GM12892 (cell line): ENCODE measurements at places on chromosomes 3 and 15.

DNA sequence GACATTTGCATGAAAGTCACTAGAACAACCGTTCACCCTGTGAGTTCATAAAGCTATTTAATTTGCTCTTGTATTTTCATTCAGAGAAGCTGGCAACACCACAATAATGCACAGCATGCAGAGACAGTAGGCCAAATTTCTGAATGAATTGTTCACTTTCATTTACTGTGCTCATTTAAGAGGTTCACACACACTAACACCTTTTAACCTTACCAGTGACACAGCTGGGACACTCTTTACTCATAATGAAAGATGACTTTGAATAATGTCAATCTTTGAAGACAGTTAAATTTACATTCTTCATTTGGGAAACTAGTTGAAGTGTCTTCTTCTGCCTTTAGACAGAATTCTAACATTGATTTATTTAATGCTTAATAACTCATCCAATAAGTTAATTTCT, 95.7 kb downstream of the ROBO1 start:
- DNase-seq = no peak

GRCh38 chr3:186107215-186108105, 1.4 kb downstream of the ETV5 start:
- DNase-seq = peak; percentile 53

DNA sequence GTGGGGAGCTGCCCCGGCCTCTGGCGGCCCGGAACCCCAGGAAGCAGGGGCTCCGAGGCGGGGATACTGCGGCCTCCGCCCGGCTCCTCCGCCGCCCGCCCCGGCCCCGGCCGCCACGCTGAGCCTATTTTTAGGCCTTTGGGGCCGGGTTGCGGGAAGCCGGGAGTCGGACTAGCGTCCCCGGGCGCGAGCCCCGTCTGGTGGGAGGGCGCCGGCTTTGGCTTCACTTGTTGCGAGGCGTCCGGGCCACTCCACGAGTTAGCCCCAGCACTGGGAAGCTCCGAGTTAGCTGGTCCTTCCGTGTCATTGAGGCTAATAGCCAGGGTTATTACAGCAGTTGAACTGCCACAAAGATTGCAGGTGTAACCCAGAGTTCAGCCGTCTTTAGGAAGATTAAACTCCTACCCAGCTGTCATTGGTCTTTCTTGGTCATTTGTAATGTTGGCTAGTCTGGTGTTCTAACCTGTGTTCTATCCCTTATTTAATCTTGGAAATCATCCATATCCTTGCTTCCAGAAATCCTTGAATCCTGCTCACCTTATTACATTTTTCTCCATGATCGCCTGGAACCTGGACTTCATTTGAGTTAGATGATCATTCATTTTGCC, 791 bp downstream of the GYG1 start:
- peak; percentile 13 for DNase-seq

GRCh38 chr3:65539616-65540015, 499.1 kb downstream of the MAGI1 start:
- DNase-seq = no peak

DNA sequence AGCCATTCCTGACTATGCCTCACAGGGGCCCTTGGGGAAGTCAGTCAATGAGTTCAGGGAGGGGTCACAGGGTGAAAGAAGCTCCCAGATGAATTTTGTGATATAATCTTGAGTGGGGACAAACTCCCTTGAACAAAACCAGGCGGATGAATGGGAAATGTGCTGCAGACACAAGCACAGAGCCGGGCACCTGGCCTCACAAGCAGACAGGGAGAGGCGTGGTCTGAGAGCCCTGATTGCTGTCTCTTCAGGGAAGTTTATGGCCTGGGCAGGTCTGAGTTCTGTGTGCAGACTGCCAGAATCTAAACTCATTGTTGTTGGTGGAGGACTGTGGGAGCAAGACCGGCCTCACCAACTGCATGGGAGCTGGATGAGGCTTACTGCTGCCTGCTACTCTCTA, 591.8 kb downstream of the EPHA3 start:
- no peak for DNase-seq

- DNase-seq = no peak
Observed at GRCh38 chr15:70701891-70702568, 61.3 kb downstream of the UACA start.

- DNase-seq = no peak
Observed at GRCh38 chr3:44576613-44577012, 8.2 kb upstream of the ZNF660 start.

GRCh38 chr15:31155151-31155550, 53.6 kb upstream of the TRPM1 start:
- DNase-seq = no peak

DNA sequence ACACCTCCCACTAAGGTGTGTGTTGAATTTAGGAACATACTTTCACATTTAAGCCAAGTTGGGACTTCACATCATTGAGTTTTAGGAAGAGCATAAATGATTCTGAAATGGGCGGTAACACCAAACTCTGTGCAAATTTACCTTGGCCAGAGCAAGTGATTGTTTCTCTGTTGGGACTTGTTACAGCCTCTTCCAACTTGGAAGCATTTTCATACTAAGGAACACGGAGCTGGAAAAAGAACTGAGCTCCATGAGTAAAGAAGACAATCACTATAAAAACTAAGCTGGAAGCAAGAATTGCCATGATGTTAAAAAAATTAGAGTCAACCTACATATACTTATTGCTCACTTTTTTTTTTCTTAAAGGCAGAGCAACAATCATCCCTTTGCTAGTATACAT, 371.3 kb downstream of the ERC2 start:
- no peak for DNase-seq

- no peak for DNase-seq
Observed at GRCh38 chr3:61257148-61257547, 5.9 kb upstream of the FHIT start.

DNA sequence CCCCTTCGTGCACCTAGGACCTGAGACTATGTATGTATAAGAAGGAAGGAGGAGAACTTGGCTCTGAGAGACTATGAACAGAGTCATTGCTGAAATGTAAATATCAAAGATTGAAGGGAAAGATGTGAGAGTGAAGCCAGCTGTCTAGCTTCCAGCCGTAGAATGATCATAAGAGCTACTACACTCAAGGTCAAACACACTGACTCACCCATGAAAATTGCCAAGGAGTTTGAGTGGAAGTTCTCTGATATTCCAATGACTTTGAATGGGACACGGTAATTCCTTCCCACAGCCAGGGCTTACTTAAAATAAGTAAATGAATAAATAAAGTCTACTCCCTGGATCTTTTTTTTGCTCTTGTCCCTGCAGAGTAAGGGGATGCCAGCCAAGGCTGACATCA, 398.9 kb upstream of the TPRG1 start:
- no peak for DNase-seq
